ENCODE measurements at places on chromosomes 6 and 20.

DNA sequence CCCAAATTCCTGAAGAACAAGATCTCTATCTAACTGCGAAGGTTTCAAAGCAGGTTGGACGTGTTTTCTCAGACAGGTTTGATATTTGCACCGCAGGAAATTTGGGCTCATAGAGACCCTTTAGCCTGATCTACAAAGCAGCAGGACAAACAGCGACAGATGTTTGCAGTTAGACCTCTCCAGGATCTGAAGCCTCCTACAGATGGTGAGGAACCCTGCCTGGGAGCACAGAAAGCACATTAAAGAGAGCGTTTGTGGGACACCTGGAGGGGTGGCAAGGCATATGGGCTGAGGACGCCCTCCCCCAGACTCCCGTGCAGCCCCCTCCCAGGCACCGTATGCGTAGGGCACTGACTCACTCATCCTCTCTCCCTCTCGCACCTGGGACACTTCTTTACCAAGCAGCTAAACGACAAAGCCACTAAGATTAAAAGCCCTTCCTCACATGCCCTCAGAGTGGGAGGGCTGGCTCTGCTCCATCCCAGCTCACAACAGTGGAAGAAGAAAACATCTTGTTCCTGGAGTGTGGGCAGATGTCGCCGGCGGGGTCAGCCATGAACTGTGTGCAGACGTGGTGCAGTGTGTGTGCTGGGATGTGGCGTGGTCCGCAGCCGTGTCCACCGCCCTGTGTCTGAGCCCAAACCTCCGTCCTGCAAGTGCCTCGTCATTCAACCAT is 249.7 kb upstream of the AFDN start:
- DNase-seq = no peak

DNA sequence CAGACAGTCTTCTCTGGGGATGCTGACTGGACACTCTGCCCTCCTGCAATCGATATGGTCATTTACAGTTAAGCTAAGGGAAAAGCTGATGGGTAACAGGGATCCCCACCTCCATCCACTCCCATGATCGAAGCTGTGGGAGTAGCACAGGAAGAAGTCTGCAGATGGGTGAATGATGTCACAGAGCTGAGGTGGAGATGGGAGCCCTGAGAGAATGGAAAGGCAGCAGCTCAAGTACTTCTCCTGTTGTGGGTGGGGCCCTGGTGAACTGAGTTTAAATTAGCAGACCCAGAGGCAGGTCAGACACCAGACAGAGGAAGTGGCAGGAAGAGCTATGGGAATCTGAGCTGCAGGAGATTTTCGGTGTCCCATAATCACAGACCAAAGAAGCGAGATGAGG is 29.0 kb downstream of the HDGFL1 start:
- no peak for DNase-seq

DNA sequence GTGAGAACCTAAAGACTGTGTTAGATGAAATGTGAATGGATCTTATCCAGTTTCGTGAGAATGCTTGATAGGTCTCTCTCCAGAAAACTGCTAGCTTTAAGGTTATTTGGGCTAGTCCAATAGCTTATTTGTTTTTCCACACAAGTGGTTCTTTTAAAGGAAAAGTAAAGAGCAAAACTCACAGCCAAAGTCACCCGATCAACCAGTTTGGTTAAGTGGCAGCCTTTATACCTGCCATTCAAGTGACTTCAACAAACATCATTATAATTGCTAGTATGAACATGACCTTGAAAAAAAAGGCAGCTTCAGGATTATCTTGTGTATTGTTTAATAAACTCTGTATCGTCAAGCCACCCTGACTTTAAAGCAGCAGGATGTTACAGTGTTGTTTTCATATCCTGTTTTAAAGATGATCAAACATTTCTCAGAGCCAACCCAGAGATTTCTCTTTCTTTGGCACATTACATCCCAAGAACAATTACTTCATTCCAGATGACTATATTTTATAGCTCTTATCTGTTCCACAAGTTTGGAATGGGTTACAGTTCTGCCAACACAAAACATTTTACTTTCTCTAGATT is 253.4 kb downstream of the EPHA7 start:
- DNase-seq = no peak

DNA sequence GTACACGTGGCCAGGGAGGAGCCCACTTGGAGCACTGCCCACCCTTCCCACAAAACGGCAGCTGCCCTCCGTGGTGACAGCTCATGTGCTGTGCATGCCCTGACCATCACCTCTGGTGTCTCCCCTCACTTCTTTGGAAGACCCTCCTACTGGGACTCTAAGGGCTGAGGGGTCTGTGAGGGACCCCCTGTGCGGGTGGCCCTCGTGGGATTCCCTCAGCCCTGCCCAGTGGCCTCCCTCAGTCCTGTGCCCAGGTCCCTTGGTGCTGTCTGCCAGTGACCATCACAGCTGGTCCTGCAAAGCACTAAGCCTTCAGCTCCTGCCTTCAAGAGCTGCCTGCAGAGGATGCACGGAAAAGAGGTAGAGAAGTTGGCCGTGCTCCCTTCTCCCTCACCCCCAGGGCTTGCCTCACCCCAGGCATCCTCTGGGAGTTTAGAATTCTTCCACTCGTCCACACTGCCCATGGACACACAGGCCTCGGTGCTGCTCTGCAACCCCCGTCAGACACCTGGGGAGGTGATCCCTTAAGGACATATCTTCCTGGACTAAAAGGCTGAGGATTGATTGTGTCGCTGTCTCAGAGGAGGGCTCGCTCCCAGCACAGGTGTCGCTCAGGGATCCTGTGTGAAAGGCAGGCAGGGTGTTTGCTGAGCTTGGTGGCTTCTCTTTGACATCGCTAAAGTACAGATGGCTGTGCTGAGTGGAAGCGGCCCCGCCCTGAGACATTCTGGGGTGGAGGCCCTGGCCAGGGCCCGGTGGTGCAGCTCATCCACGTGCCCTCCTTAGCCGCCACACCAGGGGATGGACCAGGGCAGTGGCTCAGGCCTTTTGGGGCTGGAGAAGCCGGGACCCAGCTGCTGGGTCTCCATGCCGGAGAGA is 119.5 kb upstream of the FRMD1 start:
- DNase-seq = no peak

- DNase-seq = no peak
These were observed 427.4 kb downstream of the UTRN start for GRCh38 chr6:144712541-144712940.

GRCh38 chr6:113679051-113679450 is 178.1 kb upstream of the MARCKS start:
- DNase-seq = no peak
